RWPE1 (cell line): ENCODE measurements at places on chromosomes 5 and 9.

GRCh38 chr9:119601632-119602031 is 232.4 kb upstream of the BRINP1 start:
- DNase-seq, result no peak

DNA sequence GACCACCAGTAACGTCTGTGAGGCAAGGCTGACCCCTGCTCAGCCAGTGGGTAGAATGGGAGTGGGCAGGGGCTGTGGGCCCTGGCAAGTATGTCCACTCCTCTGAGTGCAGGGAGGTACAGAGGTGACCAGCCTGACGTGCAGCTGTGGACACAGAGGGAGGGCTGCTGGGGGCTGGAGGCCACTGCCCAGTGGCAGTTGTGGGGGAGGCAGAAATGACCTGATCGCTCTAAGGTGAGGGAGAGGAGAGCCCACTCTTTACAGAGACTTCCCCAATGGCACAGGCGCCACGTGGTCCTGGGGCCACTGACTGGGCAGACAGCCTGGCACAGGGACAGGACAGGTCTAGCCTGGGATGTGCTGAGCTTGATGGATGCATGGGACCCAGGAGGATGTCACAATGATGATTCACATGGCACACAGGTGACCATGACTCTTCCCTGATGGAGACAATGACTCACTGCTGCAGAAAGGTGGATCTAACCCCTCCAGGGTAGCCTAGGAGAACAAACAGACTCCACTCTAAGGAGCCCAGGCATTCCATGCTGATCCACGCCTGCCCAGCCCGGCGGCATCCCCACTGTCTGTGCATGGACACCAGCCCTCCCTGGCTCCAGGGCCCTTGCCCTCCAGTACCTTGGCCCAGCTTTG is 7.7 kb downstream of the LPCAT1 start:
- peak; percentile 87 for DNase-seq

DNA sequence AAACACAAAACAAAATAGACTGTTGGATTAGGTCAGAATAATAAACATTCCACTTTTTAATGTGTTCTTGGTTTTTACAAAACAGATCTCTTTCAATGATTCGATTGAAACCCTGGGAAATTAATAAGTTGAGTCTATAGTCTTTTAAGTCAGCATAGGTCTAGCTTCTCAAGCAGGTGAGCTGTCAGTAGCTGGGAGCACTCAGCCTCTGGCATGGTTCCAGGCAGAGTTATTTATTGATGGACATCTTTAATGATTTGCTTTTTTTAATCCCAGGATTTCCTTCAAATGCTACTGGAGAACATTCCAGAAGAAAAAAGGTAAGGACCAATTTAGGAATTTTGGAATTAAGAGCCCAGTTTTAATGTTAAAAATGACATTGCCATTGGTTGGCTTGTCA is 241.0 kb downstream of the AOPEP start:
- DNase-seq, result no peak

DNA sequence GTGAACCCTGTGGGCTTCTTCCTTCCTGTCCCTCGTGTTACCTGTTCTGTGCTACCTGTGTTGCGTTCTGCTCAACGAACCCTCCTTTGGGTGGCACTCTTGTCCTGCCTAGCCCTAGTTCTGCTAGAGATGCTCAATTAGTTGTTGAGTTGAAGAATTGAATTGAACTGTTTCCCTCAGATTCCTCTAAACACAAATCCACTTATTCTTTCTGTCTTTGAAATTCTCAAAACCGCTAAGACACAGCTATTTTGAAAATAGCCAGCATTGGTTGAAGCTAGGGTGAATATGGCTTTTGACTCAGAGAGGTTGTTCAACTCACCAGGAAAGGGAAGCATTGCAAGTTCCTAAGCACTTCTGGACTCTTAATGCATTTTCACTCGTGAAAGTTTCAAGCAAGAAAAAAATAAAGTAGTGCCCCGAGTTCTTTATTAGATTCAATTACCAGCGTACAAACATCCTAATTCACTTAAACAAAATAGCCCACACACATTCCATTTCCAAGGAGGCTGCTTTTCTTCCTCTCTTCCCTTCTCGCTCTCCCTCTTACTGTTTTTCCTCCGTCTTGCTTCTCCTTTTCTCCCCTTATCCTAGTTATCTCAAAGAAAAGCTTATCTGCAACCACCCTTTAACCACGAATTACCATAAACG is 642 bp upstream of the ITGA1 start:
- DNase-seq, result peak; percentile 20

GRCh38 chr5:179596421-179596820 is 27.1 kb downstream of the HNRNPH1 start:
- DNase-seq, result no peak
